ENCODE measurements at places on chromosomes 13 and 19. TPM values are rescaled to one million over a fixed set of nuclear protein-coding genes. Genes with fewer than 3 reads are reported as not detected.

GRCh38 chr19:5253406-5254110 lies 87.1 kb downstream of the PTPRS start:
- H3K4me3 ChIP-seq: no peak overlapping the region
- peaks cover 20% of the 10 kb centered on the region for H3K36me3 ChIP-seq
- H3K4me1 ChIP-seq: peaks cover 23% of the 10 kb centered on the region
- H3K27ac ChIP-seq: no peak overlapping the region

DNA sequence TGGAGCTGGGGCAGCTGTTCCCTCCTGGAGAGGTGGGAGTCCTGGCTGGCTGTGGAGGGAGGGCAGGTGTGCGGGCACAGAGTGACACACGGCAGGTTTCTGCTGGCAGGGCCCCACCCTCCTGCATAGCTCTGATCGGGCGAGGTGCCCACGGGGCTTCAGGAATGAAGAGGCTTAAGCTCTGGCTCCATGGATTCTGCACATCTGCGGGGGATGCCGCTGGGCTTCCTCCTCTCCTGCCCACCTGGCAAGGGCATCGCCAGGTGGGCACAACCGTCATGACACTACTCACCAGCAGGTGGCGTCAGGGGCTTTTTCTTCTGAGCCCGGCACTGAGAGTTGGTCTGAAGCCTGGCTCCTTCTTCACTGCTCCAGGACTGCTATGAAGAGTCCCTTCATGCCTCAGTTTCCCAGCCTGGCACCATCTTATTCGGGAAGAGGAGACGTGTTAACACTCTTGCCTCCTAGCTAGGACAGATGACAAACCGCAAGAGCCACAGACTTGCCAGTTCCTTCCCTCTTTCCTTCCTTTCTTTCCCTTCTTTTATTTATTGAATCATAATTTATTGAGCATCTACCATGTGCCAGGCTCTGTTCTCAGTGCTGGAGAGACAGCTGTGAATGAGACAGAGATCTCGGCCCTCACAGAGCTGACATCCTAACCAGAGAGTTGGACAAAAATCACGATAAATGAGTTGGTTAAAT lies 15.2 kb upstream of the PAK4 start:
- DNase-seq: peak; percentile 75
- no peak overlapping the region for H3K27ac ChIP-seq
- no peak overlapping the region for H3K4me3 ChIP-seq
- H3K27me3 ChIP-seq: no peaks in the 10 kb centered on the region

Gene AP1M1
- 32.0 TPM for total RNA-seq

DNA sequence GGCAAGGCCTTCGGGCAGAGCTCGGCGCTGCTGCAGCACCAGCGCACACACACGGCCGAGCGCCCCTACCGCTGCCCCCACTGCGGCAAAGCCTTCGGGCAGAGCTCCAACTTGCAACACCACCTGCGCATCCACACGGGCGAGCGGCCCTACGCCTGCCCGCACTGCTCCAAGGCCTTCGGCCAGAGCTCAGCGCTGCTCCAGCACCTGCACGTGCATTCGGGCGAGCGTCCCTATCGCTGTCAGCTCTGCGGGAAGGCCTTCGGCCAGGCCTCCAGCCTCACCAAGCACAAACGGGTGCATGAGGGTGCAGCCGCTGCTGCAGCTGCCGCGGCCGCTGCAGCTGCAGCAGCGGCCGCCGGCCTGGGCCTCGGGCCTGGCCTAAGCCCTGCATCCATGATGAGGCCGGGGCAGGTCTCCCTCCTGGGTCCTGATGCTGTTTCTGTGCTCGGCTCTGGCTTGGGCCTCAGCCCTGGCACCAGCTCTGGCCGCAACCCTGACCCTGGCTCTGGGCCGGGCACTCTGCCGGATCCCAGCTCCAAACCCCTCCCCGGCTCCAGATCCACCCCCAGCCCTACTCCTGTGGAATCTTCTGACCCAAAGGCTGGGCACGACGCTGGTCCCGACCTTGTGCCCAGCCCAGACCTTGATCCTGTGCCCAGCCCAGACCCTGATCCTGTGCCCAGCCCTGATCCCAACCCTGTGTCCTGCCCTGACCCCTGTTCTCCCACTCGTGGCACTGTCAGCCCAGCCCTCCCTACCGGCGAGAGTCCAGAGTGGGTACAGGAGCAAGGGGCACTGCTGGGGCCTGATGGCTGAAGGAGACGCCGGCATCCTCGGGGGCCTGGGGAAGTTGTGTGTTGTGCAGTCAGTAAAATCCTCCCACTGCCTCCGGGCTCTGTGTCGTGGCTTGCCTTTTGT lies 2.0 kb upstream of the MCOLN1 start:
- H3K36me3 ChIP-seq: no peaks in the 10 kb centered on the region
- no peak overlapping the region for H3K27ac ChIP-seq
- H3K4me3 ChIP-seq: no peak overlapping the region
- no peaks in the 10 kb centered on the region for H3K27me3 ChIP-seq
